ENCODE measurements at places on chromosomes 16 and 17.

- peak; percentile 43 for DNase-seq
Measured at GRCh38 chr16:70740914-70741782, 55.3 kb upstream of the MTSS2 start.

DNA sequence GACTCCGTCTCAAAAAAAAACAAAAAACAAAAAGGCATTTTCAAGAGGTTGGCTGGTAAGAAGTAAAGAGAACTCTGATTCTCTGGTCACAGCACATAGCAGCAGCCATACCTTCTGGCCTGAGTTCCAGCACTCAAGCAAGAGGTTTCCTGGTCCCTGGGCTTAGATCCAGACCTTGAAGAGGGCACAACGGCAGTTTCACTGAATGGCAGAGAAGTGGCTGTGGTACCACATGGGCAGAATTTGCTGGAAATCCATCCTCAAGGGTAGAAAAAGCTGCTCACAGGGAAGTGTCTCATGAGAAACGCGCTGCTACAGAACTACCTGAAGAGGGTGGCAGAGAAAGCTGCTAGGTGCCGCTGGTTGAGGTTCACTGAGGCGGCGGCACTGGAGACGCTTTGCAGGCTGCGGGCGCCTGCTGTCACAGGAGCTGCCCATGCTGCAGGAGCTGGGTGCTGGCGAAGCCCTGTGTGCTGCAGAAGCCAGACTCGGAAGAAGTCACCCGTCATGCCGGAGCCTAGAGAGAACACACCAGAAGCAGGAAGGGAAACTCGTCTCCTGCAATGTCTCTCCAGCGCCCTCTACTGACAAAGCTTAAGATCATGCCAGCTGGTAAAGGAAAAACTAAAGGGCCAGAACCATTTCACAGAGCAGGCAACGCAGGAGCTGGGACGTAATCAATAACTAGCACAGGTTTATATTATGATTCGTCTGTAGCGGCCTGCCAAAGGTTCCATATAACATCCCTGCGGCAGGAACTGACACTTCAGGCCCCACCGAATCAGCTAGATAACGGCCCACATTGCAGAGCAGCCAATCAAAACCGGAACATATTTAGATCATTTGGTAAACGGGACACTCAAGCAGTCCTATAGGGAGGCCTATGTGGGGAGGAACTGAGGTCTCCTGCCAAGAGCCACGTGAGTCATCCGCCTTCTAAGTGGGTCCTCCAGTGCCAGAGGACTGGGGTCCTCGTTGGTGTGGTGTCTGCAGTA is 5.4 kb upstream of the ZNF213 start:
- DNase-seq: peak; percentile 95

DNA sequence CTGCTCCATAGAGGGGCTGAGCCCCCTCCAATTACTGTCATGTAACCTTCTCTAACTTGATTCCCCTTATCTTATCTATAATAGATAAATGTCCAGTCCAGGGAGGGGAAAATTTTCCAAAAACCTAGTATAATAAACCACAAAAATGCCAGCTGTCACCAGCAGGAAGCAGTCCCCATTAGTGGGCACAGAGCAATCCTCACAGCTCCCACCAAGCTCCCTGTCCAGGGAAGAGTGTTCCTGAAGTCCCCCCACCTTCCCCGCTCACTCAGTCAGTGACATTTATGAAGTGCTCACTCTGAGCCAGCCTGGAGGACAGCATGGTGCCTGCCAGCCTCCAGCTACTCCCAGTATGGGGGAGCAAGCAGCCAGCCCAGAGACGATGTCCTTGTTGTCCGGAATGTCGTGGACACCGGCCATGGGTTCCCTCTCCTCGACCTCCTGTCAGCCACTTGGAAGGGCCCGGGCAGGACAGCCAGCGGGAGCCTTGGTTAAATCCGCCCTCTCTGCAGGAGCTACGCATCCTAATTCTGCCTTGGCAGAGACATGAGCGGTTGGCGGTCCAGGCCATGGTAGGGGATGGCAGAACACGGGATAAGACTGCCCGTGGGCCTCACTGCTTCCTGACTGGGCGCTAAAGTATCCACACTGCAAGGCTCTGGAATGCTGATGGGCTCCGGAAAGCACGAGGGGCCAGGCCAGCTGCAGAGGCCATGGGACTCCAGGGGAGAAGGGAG is 102.0 kb upstream of the CDH5 start:
- no peak for DNase-seq

- DNase-seq: peak; percentile 92
Measured at GRCh38 chr17:4565209-4566141, 5.1 kb upstream of the GGT6 start.

DNA sequence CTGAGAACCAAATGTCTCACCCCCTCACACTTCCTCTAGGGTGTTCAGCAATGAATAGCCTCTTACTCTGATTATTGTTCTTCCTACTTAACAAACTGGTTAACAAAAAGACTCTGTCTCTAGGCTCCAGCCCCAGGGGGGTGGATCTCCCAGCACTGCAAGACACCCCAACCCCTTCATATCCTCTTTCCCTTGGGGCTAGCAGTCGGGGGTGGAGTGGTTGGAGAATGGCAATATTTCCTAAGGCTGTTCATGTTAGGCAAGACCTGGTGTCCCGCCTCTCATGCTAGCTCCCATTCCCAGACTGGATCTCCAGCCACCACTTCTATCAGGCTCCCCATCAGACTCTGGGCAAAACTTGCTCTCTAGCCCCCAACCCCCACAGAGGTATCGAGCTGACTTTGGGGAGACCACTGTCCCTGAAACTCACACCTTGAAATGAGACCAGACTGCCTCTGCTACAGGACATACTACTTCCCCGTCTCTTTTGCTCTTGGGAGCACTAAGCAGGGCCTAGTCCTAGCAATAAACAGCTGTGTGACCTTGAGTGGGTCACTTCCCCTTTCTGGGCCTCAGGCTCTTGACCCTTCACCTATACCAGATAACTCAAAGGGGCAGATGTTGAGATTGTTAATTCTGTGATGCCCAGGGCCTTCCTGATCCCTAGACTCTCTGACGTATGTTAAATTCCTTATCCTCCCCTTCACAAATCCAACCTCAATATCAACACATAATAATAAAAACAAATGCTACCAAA is 2.4 kb downstream of the SLC25A35 start:
- DNase-seq: no peak

DNA sequence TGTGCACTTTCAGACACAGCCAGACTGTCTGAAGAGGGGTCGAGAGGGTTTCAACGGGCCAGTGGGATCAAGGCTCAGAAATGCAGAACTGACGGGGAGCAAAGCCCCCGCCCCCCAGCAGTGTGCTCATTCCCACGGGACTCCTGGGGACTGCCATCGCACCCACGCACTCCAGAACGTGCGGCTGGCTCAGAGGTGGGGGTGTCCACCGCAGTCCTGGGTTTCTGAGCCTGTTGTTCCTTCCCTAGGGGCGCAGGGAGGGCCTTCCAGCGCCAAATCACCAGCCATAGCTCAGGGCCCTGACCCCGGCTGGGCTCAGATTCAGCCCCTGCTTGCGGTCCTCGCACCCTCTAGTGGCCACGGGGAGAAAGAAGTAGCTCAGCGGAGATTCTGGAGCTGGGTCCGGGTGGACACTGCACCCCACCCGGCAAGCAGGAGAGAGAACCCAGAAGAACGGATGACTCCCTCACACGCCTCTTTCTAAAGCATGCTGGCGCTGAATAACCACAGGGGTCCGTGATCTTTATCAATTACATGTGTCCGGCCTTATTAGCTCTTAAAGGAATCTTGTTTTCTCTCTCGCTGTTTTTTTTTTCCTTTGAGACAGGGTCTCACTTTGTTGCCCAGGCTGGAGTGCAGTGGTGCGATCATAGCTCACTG is 45.0 kb upstream of the USP7 start:
- peak; percentile 87 for DNase-seq

- no peak for DNase-seq
Measured at GRCh38 chr16:80680046-80680445, 124.4 kb downstream of the CDYL2 start.

Measured in hematopoietic multipotent progenitor cell treated with erythropoietin and hydrocortisone succinate and interleukin-3 and kit ligand, for 4 days (in vitro differentiated cells).